ENCODE measurements at places on chromosomes 4 and X.

DNA sequence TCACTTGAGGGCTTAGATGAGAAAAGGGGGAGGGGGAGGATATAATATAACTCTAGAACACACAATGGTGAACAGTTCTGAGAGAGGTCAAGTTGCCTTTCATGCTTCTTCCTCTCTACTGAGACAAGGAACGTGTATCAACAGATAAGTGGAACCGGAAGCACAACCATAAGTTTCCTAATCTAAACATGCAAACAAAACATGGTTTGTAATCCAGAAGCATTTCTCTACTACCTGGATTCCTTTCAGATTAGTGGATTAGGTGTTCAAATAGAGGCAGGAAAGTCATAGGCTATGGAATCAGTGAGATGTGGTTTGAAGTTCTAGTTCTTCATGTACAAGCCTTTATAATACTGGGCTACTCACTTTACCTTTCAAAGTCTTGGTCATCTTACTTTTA lies 460.6 kb downstream of the IDS start:
- no peak for DNase-seq

DNA sequence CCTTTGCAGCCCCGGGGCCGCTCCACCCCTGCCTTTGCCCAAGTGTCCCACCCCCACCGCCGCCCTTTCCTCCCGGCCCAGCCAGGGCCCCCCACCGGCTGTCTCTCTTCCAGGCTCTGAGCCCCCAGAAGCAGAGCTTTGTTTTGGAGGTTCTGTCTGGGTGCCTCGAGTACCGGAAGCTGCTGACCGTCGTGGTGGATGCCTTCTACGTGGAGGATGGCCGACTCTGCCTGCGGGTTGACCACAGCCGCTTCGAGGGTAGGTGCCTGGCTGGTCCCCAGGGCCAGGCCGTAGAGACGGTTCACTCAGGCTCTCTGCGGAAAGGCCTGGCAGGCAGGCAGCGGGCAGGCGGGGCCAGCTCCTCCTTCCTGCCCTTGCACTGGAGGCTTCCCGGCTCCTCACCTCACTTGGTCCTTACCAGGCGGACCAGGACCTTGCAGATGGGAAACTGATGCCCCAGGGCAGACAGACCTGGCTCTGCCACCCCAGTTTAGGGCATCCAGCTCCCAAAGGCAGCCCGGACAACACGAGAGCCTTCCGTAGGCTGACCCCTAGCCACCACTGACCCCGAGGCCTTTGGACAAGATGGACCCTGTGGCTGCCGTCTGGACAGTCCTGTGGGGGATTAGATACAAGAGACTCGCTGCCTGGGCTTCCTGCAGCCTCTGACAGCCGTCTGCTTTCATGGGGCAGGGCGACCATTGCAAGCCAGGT lies 18.2 kb downstream of the CFAP99 start:
- no peak for DNase-seq

- DNase-seq, result no peak
These were observed 11.9 kb upstream of the UBE2K start for GRCh38 chr4:39685990-39686389.

DNA sequence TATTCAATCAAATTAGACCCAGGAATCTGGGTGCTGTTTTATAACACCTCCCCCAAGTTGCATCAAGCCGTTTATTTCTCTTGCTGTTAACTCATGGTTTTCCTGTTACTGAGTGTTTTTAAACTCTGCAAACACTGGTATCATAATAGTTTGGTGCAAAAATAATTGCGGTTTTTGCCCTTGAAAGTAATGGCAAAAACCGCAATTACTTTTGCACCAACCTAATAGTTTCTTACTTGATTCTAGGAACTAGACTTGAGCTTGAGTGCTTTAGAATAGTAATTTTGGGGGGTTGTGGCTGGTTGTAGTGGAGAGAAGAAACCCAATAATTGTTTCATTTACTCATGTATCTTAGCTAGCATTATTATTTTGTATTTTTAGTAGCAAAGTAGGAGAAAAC lies 156.6 kb downstream of the FHIP1A start:
- no peak for DNase-seq

DNA sequence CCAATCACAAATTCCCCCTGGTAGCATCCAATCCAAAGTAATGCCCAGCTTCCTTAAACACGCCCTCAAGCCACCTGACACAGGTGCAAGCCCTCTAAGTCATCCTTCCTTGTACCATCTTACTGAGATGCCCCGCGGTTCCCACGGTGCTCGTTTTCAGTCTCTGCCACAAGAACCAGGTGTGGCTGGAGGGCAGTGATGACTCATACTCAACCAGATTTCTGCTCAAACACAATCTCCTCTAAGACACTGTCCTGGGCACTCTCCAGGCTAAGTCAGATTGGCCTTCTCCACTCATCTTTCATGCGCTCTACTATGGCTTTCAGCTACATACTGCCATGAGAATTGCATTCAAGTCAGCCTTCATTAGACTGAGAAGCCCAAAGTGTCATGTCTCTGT lies 3.5 kb downstream of the SH3KBP1 start:
- no peak for DNase-seq

GRCh38 chr4:35541888-35542213 lies 702.5 kb downstream of the ARAP2 start:
- DNase-seq, result no peak

DNA sequence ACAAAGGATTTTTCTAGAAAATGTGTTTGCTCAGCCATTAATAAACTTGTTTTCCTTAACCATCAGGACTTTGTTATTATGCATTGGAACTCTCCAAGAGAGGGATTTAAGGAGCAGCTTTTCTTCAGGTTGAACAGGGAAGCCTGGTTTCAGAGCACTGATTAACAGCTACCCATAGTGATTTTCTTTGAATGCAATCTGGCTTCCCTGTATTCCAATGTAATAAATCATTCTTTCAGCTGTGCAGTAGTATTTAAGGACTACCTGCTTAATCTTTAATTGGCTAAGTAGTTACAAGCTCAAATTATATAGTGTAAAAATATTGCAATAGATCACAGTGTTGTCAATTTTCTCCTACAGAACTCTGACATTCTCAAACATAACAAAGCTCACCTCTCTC lies 77.5 kb downstream of the TMEM156 start:
- no peak for DNase-seq

DNA sequence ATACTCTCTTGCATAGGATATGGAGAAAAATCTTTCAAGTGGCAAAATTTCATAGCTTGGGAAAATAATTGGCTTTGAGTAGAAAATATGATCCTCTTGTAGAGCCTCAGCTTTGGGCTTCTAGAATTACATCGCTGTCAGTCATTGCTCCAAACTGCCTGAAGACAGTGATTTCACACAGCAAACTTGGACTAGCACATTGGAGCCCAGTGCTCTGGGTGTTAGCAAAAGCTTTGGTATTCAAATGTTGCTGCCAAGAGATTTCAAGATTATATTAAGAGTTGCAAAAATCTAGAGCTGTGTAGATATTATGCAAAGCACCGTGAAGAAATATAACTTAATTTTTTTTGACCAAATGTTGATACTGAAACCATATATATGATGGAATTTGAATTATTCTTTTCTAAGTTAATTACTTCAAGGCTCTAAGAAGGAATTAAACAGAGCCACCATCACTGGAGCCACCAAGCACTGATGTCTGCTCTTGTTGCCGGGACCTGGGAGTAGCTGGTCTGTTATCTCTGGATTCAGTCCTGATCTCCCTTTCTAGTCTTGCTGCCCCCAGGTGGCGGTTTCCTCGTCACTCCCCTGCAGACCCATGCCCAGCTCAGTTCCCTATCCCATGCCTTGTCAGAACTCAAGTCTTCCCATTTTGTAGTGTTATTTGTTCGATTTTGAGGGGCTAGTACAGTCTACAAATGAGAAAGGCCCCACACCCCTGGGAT lies 260.7 kb upstream of the SFRP2 start:
- no peak for DNase-seq

DNA sequence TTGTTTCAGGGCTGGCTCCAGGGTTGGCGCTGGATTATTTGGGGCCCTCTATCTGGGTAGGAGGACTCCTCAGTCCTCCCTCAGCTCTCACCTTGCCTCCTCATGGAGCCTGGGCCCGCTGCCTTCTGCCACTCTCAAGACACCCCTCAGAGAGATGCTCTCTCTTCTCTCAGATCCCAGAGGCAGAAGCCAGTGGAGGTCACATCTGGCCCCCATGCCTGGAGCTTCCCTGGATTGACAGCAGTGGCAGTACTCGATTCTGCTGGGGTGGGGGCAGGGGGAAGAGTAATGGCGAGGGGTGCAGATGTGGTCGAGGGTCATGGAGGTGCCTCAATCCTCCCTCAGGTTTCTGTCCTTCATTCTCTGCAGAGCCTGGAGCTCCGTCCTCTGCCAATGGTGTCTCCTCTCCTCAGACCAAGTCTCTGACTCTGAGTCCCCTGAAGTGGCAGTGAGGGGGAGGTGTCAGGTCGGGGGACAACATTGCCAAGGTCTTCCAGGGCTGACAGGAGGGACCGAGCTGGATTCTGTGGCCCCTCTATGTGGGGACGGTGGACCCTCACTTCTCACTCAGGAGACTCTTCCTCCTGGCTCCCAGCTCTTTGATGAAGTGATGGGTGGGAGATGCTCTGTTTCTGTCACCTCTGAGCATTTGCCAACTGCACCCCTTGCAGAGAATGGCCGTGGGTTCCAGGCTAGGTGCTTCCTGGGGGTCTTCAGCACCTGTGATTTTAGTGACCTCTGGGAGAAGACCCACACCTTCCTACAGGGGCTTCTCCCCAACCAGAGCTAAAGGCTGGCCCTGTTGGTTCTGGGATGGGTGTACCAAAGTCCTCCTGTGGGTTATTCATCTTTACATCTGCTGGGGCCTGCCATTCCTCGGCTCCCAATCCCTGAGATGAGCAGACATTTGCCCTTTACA lies 10.9 kb upstream of the HSFX1 start:
- DNase-seq, result no peak

DNA sequence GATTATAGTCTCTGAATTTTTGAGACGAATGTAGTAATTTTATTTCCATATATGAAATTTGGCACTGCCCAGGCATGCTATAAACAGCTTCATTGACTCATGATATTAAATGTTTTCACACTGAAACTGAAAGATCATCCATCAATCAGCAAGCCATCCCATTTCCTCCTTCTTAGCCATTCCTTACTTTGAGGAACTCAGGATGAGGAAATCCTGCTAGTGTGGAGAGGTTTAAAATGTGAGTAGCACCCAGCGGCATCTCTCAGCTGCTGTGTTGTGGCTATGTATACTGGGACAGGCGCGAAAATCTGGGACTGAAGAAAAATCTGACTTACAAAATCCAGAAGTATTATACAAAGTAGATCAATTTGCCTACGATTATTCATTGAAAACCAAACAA lies 52.1 kb downstream of the PTCHD1 start:
- no peak for DNase-seq

GRCh38 chr4:101471201-101471600 lies 123.9 kb upstream of the PPP3CA start:
- no peak for DNase-seq

Measured in NCI-H345 (cell line).